CD4-positive, alpha-beta T cell treated with Interleukin-2 at 100 ng/mL for 4 hours (primary cell): ENCODE measurements at places on chromosomes 12 and 14.
A peak's percentile ranks its signal among the peaks of the same experiment; 100 is the strongest.

- no peak for DNase-seq
These were observed 438.1 kb downstream of the IPO8 start for GRCh38 chr12:30257618-30258017.

DNA sequence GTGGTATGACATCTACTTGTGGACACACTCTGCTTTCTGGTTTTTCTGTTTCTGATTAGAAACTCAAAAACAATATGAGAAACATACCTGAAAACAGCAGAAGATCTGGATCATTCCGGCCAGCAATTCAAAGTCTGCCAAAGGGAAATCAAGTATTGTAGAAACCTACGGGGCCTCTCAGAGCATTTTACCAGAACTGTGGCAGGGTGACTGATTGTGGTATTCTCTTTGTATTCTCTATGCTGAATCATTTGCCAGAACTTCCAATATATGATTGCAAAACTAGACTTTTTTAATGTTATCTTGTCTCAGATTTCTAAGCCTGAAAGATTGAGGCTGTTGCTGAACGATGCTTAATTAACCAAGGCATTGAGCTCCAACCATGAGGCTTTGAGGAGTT is 5.9 kb upstream of the GZMB start:
- no peak for DNase-seq

GRCh38 chr12:38949363-38949762 is 44.0 kb upstream of the CPNE8 start:
- DNase-seq: no peak

DNA sequence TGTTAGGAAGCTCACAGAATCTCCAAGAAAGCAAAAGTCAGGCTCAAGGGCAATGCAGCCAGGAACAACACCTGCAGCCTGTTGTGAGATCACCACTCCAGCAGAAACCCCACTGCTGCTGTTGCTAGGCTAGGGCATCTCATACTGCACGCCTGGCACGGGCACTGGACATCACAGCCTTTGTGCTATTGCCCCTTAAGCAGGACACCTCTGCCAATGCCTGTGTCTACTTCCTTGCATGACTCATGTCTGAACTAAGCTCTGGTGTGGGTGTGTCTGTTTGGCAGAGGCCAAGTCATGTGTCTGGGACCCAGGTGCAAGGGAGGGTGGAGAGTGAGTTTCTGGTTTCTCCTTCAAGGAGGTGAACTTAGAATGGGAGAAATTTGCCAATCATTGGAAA is 10.0 kb upstream of the DDX47 start:
- peak; percentile 66 for DNase-seq

DNA sequence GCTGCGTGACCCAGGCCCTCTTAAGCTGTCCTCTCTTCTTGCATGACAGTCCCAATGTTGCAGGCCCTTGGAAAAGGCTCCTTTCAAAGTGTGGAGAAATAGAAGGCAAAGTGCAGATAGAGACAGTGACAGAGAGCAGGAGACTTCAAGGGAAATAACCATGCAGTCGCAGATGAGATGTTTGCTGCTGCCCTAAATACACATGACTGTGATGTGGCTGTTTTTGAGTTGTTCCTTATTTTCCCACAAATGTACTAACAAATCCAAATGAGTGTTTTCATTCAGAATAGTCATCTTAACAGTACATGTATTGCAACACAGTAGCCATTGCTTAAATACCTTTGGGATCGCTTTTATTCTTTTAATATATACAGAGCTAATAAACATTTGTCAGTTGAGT is 101.6 kb downstream of the SLC15A5 start:
- DNase-seq: no peak

DNA sequence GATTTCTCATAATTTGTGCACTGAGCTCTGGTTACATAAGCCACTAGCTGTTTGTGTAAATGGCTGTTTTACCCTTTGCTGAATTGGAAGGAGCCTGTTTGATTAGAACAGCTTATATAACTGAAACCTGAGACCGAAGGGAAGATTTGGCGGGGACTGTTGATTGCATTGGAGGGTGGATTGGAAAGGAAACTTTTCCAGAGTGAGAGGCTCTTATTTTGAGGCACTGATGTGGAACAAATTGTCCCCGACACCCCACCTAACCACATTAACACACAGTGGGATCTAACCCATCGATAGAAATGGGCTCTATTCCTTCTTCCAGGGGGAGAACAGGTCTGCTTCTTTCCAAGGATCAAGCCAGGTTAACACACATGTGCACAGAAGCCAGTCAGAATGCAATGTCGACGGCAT is 51.7 kb downstream of the TMEM30B start:
- no peak for DNase-seq

GRCh38 chr12:108273217-108273616 is 65.9 kb downstream of the CMKLR1 start:
- DNase-seq: no peak

- no peak for DNase-seq
These were observed 152.1 kb upstream of the PLEKHG7 start for GRCh38 chr12:92550661-92551060.

DNA sequence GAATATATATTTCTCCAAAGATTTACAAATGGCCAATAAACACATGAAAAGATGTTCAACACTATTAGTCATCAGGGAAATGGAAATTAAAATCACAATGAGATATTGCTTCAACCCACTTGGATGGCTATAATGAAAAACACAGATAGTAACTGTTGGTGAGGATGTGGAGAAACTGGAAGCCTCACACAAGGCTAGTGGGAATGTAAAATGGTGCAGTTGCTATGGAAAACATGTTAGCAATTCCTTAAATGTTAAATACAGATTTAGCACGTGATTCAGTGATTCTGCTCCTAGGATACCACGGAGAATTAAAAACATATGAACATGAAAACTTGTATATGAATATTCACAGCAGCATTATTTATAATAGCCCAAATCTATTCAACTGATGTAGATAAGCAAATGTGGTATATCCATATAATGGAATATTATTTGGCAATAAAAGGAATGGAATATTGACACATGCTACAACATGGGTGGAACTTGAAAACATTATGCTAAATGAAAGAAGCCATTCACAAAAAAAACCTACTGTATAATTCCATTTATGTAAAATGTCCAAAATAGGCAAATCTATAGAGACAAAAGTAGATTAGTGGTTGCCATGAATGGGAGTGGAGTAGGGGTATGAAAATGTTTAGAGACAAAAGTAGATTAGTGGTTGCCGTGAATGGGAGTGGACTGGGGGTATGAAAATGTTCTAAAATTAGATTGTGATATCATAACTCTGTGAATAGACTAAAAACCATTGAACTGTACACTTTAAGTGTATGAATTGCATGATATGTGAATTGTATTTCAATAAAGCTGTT is 227.1 kb upstream of the DDHD1 start:
- DNase-seq: no peak

- DNase-seq: no peak
These were observed 61.4 kb downstream of the MYF5 start for GRCh38 chr12:80778005-80778541.

DNA sequence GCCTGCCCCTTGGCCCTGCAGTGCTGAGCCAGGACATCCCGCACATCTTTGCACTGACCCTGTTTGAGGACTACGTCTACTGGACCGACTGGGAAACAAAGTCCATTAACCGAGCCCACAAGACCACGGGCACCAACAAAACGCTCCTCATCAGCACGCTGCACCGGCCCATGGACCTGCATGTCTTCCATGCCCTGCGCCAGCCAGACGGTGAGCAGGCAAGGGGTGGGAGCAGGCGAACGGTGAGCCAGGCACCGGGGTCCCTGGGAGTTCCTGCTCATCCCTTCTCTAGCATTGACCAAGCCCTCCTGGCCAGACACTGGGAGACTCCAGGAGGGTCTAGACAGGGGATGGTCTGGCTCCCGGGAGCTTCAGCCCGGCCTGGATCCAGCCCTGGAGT is 17.4 kb upstream of the NXPH4 start:
- no peak for DNase-seq

- DNase-seq: no peak
These were observed 279.5 kb downstream of the DPF3 start for GRCh38 chr14:72614365-72614764.

DNA sequence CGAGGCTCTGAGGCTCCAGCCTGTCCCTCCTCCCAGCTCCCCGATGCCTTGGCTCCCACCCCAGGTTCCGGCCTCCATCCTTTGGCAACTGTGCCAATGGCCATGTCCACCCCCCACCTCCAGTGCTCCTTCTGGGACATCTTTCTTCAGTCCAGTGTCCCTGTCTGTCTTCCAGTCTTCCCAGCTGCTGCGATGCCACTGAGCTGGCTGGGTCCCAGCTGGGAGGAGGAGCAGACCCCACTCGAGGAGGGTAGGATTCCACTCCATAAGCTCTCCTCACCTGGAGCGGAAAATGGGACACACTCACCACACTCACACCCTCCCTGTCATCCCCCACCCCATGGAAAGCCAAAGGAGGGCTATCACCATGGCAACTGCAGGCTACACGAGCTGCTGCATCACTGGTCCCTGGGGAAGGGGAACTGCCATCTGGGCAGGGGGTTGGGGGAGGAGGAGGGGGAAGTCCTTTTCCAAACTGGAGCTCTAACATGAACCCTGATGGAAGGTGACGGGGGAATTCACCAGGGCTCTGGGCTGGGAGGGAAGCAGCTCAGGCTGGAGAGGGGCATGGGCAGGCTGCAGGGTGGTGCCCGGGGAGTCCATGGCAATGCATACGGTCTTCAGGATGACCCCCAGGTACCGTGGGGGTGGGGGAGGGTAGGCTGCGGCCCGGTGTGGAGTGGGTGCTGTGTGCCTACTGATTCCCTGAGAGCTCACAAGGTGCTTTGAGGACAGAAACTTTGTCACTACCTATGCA is 94.3 kb downstream of the LRRC74A start:
- no peak for DNase-seq

- DNase-seq: peak; percentile 55
These were observed 27.3 kb upstream of the CHPT1 start for GRCh38 chr12:101670007-101670671.

DNA sequence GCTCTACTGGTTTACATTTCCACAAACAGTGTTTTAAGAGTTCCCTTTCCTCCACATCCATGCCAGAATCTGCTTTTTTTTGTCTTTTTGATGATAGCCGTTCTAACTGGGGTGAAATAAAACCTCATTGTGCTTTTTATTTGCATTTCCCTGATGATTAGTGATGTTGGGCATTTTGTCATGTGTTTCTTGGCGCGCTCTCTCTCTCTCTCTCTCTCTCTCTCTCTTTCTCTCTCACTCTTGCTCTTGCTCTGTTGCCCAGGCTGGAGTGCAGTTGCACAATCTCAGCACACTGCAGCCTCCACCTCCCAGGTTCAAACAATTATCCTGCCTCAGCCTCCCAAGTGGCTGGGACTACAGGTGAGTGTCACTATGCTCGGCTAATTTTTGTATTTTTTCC is 9.6 kb upstream of the MIS18BP1 start:
- no peak for DNase-seq
